Spinal cord (tissue), 10 donors: ENCODE measurements at places on chromosomes 7 and 10.

DNA sequence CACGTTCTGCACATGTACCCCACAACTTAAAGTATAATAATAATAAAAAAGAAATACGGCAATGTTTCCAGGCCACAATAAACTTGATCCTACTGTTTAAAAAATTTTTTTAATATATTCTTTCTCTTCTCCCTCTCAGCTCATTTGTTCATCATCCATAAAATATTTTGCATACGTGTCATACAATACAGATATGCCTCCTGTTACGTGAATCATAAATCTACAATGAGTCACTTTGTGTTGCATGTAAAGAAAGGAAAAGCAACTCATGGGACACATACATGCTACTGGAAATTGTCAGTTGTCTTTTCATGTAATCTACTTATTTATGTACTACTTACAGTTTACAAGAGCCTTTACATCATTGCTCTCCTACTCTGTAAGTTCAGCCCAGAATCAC lies 1.1 kb upstream of the TECTB start:
- DNase-seq, result no peak

DNA sequence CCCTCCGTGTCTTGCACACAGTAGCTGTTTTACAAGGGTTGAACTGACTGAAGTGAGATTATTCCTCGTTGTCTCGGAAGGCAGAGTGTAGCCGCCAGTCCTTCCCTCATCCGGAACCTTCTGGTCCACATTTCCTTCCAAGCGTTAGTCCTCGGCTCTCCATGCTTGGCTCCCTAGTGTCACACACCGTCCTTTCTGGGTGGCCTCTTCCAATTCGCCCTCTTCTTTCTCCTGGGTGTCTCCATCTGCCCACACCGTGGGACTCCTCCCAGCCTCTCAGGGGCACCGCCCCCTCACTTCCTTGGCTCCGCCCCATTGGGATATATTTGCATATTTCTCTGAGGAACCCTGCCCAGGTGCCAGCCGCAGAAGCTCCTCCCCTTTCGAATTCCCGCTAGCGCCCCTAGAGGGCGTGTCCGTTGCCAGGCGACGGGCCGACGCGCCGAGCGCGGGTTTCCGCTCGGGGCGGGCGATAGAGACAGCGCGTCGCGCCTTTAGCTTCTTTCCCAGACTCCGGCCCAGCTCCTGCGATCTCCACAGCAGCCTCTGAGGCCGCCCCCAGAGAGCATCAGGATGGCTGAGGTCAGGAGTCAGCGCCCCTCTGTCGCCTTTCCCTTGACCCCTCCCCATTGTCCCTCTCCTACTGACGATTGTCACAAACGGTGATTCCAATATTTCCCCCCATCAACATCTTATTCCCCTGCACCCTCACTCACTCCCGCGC lies at the start of gene CFAP58:
TSS of gene CFAP58 (plus strand) at position 509 of the 724 bp plus-strand sequence. CDS start at position 574, 65 bp downstream.
- peak; percentile 96 for DNase-seq

DNA sequence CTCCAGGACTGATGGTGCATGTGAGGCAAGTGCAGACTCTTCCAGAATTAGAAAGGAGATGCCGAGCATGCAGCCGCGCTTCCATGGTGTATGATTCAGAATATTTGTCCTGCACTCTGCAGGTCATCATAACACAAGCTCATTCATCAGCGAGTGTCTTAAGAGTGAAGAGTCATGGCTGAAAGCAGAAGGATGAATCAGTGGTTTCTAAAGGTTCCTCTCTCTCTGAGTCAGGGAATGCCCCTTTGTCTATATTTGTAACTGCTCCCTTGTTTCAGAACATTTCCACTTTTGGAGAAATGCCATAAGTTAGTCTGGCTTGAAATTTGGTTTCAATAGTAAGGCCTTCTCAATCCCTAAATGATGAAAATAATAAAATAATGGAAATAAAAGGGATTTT lies 52.3 kb downstream of the HECW1 start:
- peak; percentile 7 for DNase-seq

- no peak for DNase-seq
Measured at GRCh38 chr10:102613785-102614184, 30.5 kb upstream of the TRIM8 start.

- no peak for DNase-seq
Measured at GRCh38 chr7:128835231-128835751, 5.1 kb downstream of the FLNC start.

GRCh38 chr7:31688372-31688771 lies 1.4 kb downstream of the PPP1R17 start:
- no peak for DNase-seq

- no peak for DNase-seq
Measured at GRCh38 chr10:75593692-75594556, 162.5 kb downstream of the LRMDA start.

- DNase-seq, result no peak
Measured at GRCh38 chr10:71821909-71822763, 28.9 kb downstream of the PSAP start.

DNA sequence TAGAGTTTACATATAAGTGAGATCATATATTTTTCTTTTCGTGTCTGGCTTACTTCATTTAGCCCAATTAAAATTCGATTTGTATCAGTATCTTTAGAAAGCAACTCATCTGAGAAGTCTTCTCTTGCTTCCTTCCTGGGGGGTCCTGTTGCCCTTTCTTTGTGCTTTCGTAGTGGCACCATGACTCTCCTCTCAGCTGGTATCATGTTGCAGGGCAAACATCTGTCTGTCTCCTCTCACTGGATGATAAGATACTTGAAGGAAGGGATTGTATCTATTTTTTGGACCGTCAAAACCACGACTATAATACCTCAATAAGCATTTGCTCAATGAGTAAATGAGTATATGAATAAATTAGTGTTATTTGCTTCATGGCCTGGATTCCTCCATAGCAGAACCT lies 382.5 kb upstream of the SORCS1 start:
- no peak for DNase-seq

- DNase-seq, result peak; percentile 92
Measured at GRCh38 chr10:15097011-15097812, at the start of gene RPP38. Gene RPP38 (plus strand): TSS chr10:15097355. CDS start chr10:15103315, 5,960 bp downstream.

- peak; percentile 19 for DNase-seq
Measured at GRCh38 chr10:118237930-118238329, 104.2 kb downstream of the FAM204A start.

DNA sequence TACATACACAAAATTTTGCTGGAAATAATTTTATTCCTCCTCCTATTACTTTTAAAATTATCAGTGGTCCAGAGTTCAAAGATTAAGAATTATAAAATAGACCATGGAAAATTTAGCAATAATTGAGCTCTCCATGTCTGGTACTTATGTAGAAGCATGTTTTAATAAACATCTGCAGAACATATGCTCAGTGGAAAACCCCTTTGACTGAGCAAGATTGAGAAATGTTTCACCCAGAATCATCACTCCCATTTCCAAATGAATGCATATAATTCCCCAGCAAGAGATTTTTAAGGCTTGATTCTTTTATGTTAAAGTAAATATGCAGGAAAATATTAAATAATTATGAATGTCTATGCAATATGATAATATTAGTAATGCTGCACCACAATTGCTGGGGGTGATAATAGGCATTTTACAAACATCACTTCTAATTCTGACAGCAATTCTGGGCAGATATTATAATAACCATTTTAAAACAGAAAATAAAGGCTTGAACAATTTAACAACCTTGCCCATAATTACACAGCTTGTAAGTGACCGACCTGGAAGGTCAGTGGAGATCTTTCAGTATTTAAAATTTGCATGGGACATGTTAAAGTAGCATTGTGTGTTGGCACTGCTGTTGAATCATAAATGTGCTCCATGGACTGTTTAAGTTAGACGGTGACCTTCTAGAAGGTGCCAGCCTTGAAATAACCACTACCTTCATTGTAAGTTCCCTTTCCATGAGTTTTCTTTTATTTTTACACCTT lies 45.6 kb upstream of the TES start:
- no peak for DNase-seq

DNA sequence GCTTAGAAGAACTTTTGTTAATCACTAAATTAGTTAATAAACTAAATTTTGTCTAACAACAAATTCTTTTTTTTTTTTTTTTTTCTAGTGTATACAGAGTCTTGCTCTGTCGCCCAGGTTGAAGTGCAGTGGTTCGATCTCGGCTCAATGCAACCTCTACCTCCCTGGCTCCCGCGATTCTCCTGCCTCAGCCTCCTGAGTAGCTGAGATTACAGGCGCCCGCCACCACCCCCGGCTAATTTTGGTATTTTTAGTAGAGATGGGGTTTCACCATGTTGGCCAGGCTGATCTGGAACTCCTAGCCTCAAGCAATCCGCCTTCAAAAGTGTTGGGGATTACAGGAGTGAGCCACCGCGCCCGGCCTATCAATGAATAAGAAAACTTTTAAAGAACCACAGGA lies 1.1 kb upstream of the IQUB start:
- DNase-seq, result no peak

DNA sequence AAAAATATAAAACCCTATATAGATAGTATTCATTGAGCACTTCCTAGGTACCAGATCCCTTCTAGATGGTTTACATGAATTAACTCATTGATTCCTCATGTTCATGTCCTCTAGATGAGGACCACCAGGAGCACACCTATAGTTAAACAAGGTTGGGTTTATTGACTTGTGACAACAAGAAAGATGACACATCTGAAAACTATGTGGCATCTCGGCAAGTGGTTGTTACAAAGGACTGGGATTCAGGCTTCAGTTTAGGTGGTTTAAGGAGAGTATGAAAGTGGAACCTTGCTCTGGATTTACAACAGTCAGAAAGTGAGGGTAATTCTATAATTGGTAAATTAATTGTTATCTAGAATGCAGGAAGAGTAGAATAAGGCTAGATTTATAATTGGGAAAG lies 99.0 kb upstream of the PHF14 start:
- DNase-seq, result no peak

DNA sequence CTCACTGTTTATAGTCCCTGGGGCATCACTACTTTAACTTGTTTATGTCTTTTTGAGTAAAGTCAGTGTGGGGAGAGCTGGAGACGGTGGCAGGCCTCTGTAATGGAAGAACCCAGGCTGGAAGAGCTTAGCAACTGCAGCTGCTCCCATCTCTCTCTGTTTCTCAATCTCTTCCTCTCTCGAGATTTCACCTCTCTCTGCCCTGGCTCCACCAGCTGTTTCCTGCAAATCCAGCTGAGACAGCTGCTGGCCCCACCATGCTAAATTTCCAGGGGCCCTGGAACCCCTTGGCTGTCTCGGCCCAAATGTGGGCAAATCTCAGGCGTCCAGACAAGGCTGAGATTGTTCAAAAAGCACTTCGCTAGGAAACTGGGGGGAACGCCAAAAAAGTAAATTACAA lies 25.8 kb upstream of the SLF2 start:
- DNase-seq, result no peak

DNA sequence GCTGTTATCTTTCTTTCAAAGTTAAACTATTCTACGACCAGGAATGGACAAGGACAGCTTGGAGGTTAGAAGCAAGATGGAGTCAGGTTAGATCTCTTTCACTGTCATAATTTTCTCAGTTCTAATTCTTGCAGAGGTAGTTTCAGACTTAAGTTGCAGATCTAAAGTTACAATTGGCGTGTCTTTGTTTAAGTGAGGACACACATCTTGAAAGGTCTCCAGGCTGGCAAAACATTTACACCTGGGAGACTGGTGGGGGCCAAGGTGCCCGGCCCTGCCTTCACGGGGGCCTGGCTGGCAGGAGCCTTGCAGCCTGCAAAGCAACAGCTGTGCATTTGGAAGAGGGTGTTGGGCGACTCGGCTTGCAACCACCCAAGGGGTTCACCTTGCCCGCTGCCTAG lies 1.7 kb upstream of the DYNC2I1 start:
- no peak for DNase-seq

DNA sequence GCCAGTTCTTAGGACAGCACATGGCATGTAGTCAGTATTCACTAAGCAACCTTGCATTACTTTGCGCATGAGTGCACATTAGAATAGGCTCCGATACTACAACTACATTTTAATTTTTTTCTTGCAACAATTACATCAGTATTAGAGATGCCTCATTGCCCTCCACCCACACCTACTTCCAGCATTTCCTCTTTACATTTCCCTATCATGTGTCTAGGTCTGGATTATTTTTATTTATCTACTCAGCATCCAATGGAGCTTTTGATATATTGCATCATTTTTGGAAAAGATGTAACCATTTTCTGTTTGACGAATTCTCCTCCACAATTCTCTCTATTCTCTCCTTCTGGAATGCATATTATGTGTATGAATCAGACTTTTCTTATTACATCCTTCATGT lies 258.2 kb upstream of the GLI3 start:
- DNase-seq, result no peak

DNA sequence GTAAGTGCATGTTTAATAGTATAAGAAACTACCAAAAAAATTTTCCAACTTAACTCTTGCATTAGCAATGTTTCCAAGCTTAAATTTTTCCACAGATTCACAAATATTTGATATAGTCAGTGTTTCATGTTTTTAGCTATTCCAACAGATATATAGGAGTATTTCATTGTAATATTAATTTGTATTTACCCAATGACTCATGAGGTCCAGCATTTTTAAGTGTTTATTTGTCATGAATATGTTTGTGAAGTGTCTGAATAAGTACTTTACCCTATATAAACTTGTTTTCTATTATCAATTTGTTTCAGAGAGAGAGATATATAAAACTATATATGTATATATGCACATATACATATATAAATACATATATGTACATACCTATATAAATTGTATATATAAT lies 71.0 kb downstream of the SEMA3D start:
- DNase-seq, result no peak

DNA sequence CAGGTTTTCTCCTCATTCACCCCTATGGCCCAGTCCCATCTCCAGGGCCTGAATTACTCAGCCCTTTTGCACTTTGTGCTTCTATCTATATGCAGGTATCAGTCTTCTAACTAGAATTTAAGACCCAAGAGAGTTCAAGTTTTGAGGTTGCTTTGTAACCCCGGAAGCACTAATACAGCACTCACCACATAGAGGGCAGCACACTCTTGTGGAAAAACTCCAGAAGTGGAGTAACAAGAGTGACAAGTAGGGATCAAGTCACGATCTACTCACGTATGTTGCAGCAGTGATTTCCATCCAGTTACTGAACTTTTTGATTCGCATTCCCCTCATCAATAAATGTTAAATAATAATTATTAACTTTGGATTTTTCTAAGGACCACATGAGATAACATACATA lies 151.0 kb downstream of the CHCHD3 start:
- peak; percentile 35 for DNase-seq

GRCh38 chr7:35755711-35756110 lies 45.1 kb upstream of the SEPTIN7 start:
- DNase-seq, result no peak

GRCh38 chr7:47601119-47601880 lies 19.4 kb upstream of the TNS3 start:
- no peak for DNase-seq

GRCh38 chr10:79468015-79468560 lies 22.7 kb upstream of the ZCCHC24 start:
- no peak for DNase-seq

GRCh38 chr7:50982626-50983025 lies 199.9 kb upstream of the GRB10 start:
- DNase-seq, result no peak
